ENCODE measurements at places on chromosomes 11 and 22.

DNA sequence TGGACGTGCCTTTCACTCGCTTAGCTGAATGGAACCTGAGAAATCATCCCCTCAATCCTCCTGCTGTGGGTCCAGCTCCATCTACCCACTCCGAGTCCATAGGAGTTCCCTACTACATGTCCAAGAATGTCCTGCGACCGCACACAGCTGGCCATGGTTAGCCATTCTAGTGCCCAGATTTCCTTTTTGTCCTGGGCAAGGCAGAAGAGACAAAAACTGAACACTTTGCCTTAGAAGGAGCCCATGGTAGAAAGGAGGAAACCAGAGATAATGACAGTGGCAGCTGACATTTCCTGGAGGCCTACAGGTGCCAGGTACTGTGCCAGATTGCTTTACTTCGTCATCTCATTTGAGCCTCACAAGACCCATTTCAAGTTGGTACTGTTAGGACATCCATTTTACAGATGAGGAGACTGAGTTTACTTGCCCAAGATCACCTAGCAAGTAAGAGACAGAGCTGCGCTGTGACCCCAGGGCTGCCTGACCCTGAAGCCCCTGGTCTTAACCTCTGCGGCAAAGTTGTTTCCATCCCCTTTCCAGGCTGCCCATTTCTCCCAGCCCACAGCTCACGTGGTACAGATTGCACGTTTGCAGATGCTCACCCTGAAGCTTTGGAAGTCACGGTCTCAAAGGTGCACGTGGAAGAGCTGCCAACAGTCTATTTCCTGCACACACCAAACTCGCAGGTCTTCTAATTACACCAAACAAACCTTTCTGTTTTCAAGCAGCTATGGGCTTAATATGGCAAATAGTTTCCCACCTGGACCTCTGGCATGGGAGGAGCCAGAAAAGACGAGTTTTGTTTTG, 112.7 kb downstream of the ZBTB16 start:
- DNase-seq: no peak

DNA sequence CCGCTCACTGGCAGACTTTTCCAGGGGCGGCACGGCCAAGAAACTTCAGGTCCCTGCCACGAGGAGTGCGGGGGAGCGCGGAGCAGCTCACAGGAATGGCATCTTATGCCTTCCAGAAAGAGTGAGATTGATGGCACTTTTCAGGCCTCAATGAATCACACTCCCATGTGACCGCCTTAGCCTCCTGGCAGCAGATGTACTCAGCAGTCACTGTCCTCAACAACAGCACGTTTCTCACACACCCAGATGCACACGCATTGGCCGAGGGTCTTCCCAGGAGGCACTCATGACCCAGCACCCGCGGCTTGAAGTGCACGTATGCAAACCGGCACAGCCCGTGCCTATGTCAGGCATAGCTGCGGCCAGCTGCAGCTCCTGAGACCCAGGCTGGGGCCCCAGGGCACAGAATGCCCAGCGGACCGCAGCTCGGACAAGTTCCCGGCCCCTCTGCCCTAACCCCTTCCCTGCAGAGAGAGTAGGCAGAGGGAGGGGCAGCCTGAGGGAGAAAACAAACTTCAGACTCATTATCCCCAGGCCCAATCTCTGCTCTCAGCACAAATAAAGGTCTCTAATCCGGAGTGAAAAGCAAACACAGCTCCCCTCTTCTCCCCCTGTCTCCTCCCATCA, 48.3 kb downstream of the RPUSD4 start:
- no peak for DNase-seq

GRCh38 chr11:114162719-114163123, 103.2 kb downstream of the ZBTB16 start:
- DNase-seq: peak; percentile 83

- DNase-seq: no peak
These were observed 48.8 kb downstream of the NAT10 start for GRCh38 chr11:34154059-34154875.

DNA sequence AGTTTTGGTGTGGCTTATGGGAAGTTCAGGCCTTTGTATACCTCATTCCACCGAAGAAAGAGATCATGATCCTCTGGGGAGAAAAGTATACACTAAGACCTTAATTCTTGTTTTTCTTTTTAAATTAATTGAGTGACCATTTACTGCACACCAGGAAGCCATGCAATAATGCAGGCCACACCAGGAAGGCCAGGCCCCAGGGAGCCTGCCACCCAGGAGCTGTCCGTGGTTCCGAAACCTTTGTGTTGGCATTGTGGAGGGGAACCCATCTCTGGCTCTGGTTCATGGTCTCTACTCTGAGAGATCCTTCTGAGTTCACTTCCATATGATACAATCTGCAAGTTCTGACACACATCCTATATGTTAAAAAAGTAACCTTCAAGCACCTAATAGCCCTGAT, 291.8 kb downstream of the MIAT start:
- no peak for DNase-seq

DNA sequence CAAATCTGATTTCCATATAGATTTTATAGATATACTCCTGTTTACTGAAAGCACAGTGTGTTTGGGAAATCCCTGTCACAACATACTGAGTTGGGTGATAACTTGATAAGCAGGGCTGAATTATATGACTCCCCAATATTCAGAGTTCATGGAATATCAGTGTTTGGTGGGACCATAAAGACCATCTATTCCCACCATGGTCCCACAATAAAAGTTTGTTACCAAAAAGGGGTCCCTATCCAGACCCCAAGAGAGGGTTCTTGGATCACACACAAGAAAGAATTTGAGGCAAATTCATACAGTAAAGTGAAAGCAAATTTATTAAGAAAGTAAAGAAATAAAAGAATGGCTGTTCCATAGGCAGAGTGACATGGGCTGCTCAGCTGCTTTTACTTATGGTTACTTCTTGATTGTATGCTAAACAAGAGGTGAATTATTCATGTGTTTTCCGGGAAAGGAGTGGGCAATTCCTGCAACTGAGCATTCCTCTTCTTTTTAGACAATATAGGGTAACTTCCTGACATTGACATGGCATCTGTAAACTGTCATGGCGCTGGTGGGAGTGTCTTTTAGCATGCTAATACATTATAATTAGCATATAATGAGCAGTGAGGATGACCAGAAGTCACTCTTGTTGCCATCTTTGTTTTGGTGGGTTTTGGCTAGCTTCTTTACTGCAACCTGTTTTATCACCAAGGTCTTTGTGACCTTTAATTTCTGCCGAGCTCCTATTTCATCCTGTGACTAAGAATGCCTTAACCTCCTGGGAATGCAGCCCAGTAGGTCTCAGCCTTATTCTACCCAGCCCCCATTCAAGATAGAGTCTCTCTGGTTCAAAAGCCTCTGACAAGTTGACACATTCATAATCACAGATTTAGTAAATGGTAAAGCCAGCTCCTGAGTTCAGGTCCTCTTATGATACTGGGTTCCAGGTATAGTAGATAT, 240.6 kb upstream of the PDGFD start:
- no peak for DNase-seq

- no peak for DNase-seq
These were observed 65.9 kb downstream of the UBASH3B start for GRCh38 chr11:122721201-122721963.

DNA sequence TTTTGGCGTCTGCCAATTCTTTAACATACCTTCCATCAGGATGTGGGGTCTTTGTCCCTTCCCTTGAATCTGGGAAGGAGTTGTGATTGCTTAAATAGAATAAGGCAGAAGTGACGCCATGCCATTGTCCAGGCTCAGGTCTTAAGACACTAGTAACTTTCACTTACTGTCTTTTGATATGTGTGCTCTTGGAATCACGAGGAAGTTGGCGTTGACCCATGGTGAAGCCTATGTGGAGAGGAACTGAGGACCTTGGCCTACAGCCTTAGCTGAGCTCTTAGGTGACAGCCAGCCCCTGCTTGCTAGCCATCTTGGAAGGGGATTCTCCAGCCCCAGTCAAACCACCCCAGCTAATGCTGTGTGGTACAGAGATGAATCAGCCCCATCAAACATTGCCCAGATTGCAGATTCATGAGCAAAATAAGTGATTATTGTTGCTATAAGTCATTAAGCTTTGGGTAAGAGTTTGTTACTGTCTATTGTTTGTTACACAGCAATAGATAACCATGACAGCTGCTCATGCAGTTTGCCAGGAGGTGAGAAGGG, 17.6 kb upstream of the CLPB start:
- DNase-seq: no peak

GRCh38 chr11:78417175-78417887, at the start of gene GAB2:
Gene GAB2, minus strand, starts transcription at chr11:78417820. Its CDS starts 100 bp downstream, at chr11:78417720.
- DNase-seq: no peak

GRCh38 chr11:5288108-5288905, 13.4 kb downstream of the OR51B4 start:
- no peak for DNase-seq

DNA sequence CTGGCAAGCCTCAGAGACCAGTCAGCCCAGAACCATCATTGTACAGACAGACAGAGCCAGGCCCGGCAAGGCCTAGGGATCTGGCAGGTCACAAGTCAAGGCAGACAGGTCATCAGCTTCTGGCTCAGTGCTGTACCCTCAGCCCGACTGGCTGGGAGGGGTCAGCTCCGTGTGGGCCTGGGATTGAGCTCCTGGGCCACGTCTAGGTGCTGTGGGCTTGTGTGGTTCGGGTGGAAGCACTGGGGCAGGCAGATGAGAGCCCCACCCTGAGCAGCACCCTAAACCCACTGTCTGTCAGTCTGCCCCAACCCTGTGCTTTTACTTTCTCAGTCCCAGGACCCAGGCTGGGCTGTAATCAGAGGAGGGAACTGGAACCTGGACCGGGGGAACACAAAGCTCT, 26.9 kb upstream of the P2RY2 start:
- DNase-seq: no peak

- DNase-seq: no peak
These were observed 54.1 kb upstream of the B3GAT1 start for GRCh38 chr11:134466156-134466555.

- DNase-seq: no peak
These were observed 154.2 kb downstream of the DSCAML1 start for GRCh38 chr11:117642835-117643234.

GRCh38 chr22:19232623-19233022, 54.1 kb upstream of the SLC25A1 start:
- no peak for DNase-seq

GRCh38 chr11:110631551-110631950, 80.7 kb downstream of the ARHGAP20 start:
- no peak for DNase-seq

GRCh38 chr22:19466848-19467752, 11.9 kb downstream of the UFD1 start:
- DNase-seq: no peak

GRCh38 chr22:30701872-30702271, 7.2 kb downstream of the OSBP2 start:
- DNase-seq: no peak

- no peak for DNase-seq
These were observed 7.3 kb downstream of the SERGEF start for GRCh38 chr11:18005376-18006129.

DNA sequence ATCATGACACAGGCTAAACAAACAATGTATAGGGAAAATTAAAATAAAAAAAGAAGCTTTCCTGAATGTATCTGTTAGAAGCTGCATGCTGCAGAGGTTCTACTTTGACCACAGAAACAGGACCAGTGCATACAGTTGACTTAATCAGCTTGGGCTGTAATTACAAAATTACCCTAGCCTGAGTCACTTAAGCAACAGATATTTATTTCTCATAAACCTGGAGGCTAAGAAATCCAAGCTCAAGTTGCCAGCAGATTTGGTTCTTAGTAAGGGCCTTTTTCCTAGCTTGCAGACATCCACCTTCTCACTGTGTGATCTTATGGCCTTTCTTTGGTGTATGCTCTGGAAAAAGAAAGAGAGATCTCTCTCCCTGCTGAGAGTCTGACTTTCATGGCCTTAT, 946.5 kb upstream of the RAG2 start:
- no peak for DNase-seq

DNA sequence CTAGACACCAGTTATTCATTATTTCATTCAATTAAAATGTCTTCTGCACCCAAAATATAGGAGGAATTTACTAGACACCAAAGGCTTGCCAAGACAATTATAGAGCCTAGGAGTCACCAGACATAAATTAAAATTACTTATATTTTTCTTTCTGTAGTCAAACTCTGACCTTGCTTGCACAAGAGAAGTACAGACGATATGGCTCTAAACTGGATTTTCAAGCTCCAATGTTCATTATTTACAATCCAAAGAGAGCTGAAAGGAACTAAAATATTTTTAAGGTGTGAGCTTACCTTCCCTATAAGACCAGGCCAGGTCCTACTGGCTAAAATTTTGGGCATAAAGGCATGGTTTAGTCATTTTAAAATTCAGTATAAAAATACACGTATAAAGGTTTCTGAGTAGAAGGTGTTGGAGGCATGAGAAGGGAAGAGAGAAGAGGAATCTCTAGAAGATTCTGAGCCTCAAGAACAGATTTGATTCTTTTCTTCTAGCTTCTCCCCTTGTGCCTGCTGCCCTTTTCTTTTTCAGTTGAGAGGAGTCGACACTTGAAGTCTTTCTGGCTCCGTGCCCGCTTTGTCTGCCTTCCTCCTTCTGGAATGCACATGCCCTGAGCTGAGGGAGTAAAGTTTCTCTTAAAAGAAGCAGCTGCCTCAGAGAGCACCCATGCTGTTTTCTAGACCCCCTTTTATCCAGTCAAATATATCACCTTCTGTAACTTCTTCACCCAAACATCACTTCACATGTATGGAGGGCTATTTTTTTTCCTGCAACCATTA, 13.5 kb downstream of the C11orf97 start:
- no peak for DNase-seq

- DNase-seq: no peak
These were observed 81.7 kb upstream of the PRR5 start for GRCh38 chr22:44620129-44620840.

GRCh38 chr11:126152152-126152551, 59.3 kb downstream of the RPUSD4 start:
- DNase-seq: no peak

- DNase-seq: no peak
These were observed 8.8 kb downstream of the GGA1 start for GRCh38 chr22:37617431-37617830.

DNA sequence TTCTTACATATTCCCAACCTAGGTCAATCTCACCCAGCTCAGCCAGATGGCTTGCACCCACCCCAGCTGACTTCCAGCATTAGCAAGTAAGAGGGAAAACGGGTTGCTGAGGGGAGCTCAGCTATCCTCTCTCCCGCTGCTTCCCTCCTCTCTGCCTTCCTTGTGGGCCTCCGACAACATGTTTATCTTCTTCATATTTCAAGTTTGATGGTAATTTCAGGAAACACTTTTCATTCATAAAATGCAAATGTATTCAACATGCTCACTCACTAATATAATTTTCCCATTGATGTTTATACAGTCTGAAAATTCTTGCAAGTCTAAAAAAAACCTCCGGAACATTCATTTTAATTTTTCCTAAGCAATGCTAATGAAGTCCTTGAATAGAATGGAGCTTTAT, 372.5 kb upstream of the B3GAT1 start:
- no peak for DNase-seq

DNA sequence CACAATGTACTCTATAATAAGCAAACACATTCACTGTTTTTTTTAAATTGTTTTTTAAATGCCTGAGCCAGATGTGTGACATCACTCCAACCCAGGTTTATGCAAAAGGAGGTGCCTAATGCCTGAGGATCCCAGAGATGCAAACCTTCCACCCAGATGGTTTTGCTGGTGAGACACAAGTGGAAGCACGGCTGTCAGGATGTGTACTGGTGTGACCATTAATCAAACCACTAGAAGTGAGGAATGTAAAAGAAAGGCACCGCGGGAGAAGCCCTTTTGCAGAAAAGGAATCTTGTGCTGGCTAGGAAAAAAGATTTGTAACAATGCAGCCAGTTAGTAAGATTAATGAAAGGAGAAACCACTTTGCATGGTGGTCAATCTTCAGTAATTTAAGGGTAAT, 407.4 kb downstream of the LARGE1 start:
- no peak for DNase-seq

All from cerebellum (tissue), 4 donors.